A549 treated with RU486 at 1 μM for 4 hours (cell line): ENCODE measurements at places on chromosomes 5 and 9. TPM values are rescaled to one million over a fixed set of nuclear protein-coding genes. Genes with fewer than 3 reads are reported as not detected.

Gene PCDHGA7
- 0.67 to 1.1 TPM (median 0.88 TPM) in 5 replicates for total RNA-seq

Gene TAF11L5
- not detected in 5 replicates for total RNA-seq

Gene ACTBL2
- 0.06 to 0.07 TPM in 2 of 5 replicates, not detected in the others for total RNA-seq

Gene FSTL4
- 1.9 to 4.8 TPM (median 3.5 TPM) in 5 replicates for total RNA-seq

Gene GFRA3
- total RNA-seq: 0.09 to 0.12 TPM (median 0.12 TPM) in 3 of 5 replicates, not detected in the others

Gene TOR4A
- 18.6 to 30.7 TPM (median 27.4 TPM) in 5 replicates for total RNA-seq

Gene FOXD4L5
- 0.05 to 0.10 TPM in 2 of 5 replicates, not detected in the others for total RNA-seq

Gene PRRT1B
- total RNA-seq: 0.45 to 0.97 TPM (median 0.79 TPM) in 5 replicates

Gene SH3GL2
- total RNA-seq: 0.05 to 0.49 TPM (median 0.13 TPM) in 5 replicates

Gene GRM6
- not detected in 5 replicates for total RNA-seq

Gene GTF3C5
- total RNA-seq: 57.2 to 74.7 TPM (median 68.8 TPM) in 5 replicates

Gene IFNA21
- not detected in 5 replicates for total RNA-seq

Gene MSX2
- total RNA-seq: 5.2 to 6.8 TPM (median 5.9 TPM) in 5 replicates

Gene CCDC183
- total RNA-seq: 0.28 to 0.49 TPM (median 0.32 TPM) in 5 replicates

Gene CNTNAP3B
- total RNA-seq: 15.9 to 18.8 TPM (median 16.6 TPM) in 5 replicates

Gene IL5
- not detected in 5 replicates for total RNA-seq

Gene SPOCK1
- total RNA-seq: 13.0 to 21.8 TPM (median 16.0 TPM) in 5 replicates
